ENCODE measurements at places on chromosomes 12 and 14. TPM values are rescaled to one million over a fixed set of nuclear protein-coding genes. Genes with fewer than 3 reads are reported as not detected.

Gene KCNA1
- not detected for total RNA-seq

Gene TEX52
- total RNA-seq: not detected

Gene GLIPR1L2
- total RNA-seq: 0.23 TPM

Gene MYF5
- total RNA-seq: not detected

Gene SLC4A8
- total RNA-seq: under 0.01 TPM

Gene HVCN1
- 1.3 TPM for total RNA-seq

Gene FOXG1
- not detected for total RNA-seq

Gene TAS2R42
- not detected for total RNA-seq

Gene CPNE6
- not detected for total RNA-seq

Gene VDR
- total RNA-seq: 9.1 TPM

Gene CMTM5
- not detected for total RNA-seq

Gene MYH7
- 2.3 TPM for total RNA-seq

Gene GPRC5D
- total RNA-seq: not detected

Gene C12orf50
- total RNA-seq: not detected

Gene ACTN1
- total RNA-seq: 373 TPM

Gene NPFF
- not detected for total RNA-seq

Gene LTB4R
- total RNA-seq: 2.1 TPM

Gene RTL1
- total RNA-seq: not detected

Gene KCNH5
- not detected for total RNA-seq

Gene NOXRED1
- not detected for total RNA-seq

Gene OLR1
- 5.1 TPM for total RNA-seq

Gene LRP1-AS
- not detected for total RNA-seq

Gene LBHD2
- 0.26 TPM for total RNA-seq

Gene OTX2
- total RNA-seq: not detected

All from pericardium fibroblast (primary cell).